HCT116 (cell line): ENCODE measurements at places on chromosomes 3 and 15. TPM values are rescaled to one million over a fixed set of nuclear protein-coding genes. Genes with fewer than 3 reads are reported as not detected.

DNA sequence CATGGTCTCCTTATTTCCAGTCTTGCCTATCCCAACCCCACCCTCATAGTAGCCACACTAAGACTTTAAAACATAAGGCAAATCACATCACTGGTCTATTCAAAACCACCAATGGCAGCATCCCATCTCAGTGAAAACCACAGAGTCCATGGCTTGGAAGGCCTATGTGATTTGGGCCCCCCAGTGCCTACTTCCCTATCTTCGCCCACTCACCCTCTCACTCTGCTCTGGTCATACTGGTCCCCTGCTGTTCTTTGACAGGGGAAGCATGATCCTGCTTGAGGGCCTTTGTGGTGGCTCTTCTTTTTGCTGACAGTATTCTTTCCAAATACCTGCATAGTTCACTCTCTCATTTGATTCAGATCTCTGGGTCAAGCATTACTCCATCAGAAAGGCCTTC lies 3.3 kb downstream of the GTF2A2 start:
- no peaks in the 10 kb centered on the region for H3K27me3 ChIP-seq
- no peak overlapping the region for H3K27ac ChIP-seq
- H3K4me3 ChIP-seq = no peak overlapping the region
- no peak for DNase-seq
- peaks cover 6% of the 10 kb centered on the region for H3K4me1 ChIP-seq

DNA sequence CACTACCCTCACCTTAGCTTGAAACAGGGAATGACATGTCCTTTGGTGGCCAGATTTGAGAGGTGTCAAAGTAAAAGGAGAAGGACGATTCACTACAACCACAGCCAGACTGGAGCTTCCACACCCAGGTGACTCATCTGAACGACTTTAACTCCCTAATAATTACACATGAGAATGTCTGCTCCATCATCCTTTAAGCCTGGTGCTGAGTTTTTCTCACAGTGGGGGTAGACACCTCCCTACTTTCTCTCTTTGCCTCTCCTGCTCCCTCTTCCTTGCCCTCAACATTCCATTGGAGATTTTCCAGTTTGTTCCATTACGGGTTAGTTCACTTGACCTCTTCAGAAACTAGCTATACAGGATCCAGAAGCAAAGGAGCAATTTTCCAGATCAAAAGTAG lies 154.3 kb upstream of the BHLHE40 start:
- H3K4me3 ChIP-seq = no peak overlapping the region
- no peak overlapping the region for H3K27ac ChIP-seq
- peak; percentile 13 for DNase-seq
- H3K27me3 ChIP-seq = no peaks in the 10 kb centered on the region

- H3K4me3 ChIP-seq = no peak overlapping the region
- no peak for DNase-seq
- H3K4me1 ChIP-seq = peaks cover 3% of the 10 kb centered on the region; the same call in 1 of the 2 replicates
- no peak overlapping the region for H3K27ac ChIP-seq
These were observed 11.1 kb downstream of the SLC6A6 start for GRCh38 chr3:14413381-14414071.

DNA sequence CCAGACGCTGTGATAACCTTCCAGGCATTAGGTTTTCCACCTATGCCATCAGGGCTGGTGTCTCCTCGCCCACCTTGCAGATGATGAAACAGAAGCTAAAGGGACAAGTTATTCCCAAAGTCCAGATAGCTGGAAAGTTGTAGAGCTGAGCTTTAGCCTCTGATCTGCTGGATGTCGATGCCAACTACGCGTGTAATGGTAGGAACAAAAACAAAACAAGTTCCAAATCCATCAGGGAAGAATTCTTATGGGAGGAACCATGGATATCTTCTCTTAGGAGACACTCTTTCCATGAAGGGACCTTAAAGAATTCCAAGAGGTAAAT lies 28.1 kb upstream of the RHO start:
- no peak overlapping the region for H3K27ac ChIP-seq
- H3K36me3 ChIP-seq = no peaks in the 10 kb centered on the region
- no peak for DNase-seq
- H3K4me1 ChIP-seq = peaks cover 11% of the 10 kb centered on the region

- no peak overlapping the region for H3K4me3 ChIP-seq
- no peaks in the 10 kb centered on the region for H3K36me3 ChIP-seq
- H3K27me3 ChIP-seq = peaks cover 46% of the 10 kb centered on the region
- no peaks in the 10 kb centered on the region for H3K4me1 ChIP-seq
These were observed 99.4 kb downstream of the ERC2 start for GRCh38 chr3:56368846-56369245.

DNA sequence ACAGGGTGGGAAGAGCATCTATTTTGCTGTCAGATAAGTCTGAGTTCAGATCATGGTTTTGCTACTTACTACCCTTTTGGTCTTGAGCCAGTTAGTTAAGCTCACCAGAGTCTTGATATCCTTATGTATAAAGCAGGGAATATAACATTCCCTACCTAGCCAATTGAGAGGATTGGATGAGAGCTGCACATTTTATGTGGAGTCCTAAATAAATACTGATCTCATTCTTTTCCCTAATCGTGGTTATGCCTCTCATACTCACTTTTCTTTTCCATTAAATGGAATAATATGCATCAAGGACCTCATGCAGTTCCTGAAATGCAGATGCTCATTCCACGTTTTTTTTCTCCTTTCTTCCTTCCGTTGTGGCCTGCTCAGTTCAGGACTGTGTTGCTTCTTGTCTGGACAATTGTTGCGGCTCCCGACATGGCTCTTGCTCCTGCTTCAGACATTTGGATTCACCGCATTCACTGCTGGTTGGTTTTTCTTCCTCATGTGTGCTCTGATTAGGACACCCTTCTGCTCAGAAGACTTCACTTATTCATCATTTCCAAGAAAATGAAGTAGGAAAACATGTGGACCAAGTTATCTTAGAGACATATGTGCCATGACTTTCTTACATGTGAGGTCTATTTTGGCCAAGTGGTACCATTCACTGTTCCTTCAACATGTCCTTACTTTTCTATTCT lies 90.2 kb downstream of the NFKBIZ start:
- H3K4me1 ChIP-seq = peaks cover 12% of the 10 kb centered on the region
- no peak overlapping the region for H3K27ac ChIP-seq
- DNase-seq = no peak
- no peaks in the 10 kb centered on the region for H3K27me3 ChIP-seq
- no peak overlapping the region for H3K4me3 ChIP-seq

DNA sequence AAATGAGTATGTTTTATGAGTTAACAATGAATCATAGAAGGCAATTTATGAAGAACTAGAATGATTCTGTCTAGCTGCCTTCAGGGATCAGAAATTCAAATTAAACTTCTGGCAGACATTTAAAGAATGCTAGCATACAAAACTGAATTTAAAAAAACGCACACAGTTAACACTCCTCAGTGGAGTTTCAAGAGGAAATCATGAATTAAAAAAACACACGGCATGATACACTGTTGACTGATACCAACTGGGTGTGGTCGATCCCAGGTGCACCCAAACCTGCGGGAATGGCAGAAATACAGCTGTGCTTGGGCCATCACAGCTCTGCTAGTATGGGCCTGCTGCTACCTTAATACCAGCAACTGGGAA lies 526.0 kb downstream of the FOXP1 start:
- H3K4me3 ChIP-seq = no peak overlapping the region
- H3K4me1 ChIP-seq = no peaks in the 10 kb centered on the region
- H3K36me3 ChIP-seq = no peaks in the 10 kb centered on the region
- no peaks in the 10 kb centered on the region for H3K27me3 ChIP-seq
- no peak overlapping the region for H3K27ac ChIP-seq

GRCh38 chr15:73375755-73376305 lies 7.1 kb upstream of the HCN4 start:
- no peak for DNase-seq
- H3K4me1 ChIP-seq = no peaks in the 10 kb centered on the region
- no peak overlapping the region for H3K27ac ChIP-seq

DNA sequence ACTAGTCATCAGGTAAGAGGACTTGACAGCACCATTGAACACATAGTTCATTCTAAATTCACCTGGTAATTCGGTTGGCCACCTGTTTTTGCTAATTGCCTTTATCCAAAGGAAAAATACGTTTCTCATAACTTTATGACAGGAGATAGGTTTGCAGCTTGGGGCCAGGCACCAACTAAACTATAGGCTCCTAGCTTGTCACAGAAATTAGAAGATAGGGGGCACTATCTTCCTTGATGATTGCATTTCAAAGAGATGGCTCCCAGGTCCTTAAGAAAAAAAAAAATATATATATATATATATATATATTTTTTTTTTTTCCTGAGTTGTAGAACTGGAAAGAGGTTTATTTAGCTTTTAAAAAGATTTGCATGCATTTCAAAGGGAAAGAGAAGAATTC lies 563.6 kb downstream of the NAALADL2 start:
- no peak for DNase-seq
- no peak overlapping the region for H3K4me3 ChIP-seq
- H3K27me3 ChIP-seq = no peaks in the 10 kb centered on the region
- no peaks in the 10 kb centered on the region for H3K36me3 ChIP-seq

GRCh38 chr3:63824309-63824708 lies 5.2 kb downstream of the C3orf49 start:
- DNase-seq = no peak
- H3K36me3 ChIP-seq = no peaks in the 10 kb centered on the region
- no peaks in the 10 kb centered on the region for H3K27me3 ChIP-seq

- no peak for DNase-seq
- no peak overlapping the region for H3K27ac ChIP-seq
- H3K36me3 ChIP-seq = no peaks in the 10 kb centered on the region
These were observed 164.5 kb downstream of the GAP43 start for GRCh38 chr3:115787818-115788217.

DNA sequence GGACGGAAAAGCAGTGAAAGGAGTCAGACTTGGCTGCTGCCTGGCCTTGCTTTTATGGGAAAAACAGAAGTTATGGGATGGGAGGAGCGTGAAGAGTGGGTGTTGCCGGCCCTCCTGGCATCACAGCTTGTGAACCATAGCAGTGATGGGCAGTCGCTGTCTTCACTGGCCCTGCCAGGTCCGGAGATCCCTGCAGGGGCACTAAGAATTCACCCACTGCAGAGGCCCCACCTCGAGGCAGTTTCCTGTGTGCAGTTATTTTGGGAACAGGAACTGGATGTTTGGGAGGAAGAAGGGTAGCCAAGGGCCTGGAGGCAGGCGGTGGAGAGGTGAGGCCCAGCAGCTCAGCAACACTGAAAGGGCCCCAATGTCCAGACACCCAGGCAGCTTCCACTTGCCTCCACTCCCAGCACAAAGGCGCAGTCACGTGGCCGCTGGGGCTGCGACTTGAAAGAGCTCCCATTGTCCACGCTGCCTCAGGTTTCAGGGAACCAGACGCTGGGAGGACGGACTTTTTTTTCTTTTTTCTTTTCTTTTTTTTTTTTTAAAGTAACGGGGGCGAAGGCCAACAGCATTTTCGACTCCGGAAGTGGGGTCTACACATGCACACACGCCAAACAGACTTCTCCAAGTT lies 255.6 kb downstream of the ZNF621 start:
- H3K4me3 ChIP-seq = no peak overlapping the region
- H3K27ac ChIP-seq = no peak overlapping the region
- peaks cover 39% of the 10 kb centered on the region for H3K27me3 ChIP-seq

DNA sequence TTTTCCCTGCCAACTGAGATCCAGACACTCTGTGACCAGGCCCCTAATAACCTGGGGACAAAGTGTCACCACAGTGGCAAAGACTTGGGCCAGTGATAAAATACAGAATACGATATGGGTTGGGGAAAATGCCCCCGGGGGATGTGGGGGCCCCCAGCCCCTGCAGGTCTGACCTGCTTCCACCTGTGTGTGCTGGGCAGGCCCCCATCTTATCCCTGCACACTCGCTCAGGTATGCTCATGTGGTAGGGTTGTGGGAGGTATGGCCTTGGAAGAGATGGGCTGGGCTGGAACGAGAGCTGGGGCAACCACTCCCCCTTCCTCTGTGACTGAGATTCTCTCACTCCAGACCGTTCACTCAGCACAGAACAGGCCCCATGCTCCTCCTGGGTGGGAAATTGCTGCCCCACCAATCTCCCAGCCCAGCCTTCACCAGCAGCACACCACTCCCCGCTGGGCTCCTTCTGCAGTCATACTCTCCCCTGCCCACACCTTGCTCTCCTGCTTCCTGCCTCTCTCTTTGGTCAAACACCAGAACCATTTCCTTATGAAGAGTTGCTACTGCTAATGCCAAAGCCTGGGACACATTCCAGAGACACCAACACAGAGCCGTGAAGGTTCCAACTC lies 9.6 kb upstream of the CPEB1 start:
- no peaks in the 10 kb centered on the region for H3K36me3 ChIP-seq
- H3K27me3 ChIP-seq = peaks cover 46% of the 10 kb centered on the region
- H3K4me1 ChIP-seq = no peaks in the 10 kb centered on the region

- no peak overlapping the region for H3K27ac ChIP-seq
- no peaks in the 10 kb centered on the region for H3K36me3 ChIP-seq
- no peak for DNase-seq
- no peak overlapping the region for H3K4me3 ChIP-seq
- H3K4me1 ChIP-seq = no peaks in the 10 kb centered on the region
These were observed 78.5 kb upstream of the CCNL1 start for GRCh38 chr3:157238457-157238856.

GRCh38 chr3:157059661-157060060 lies 100.3 kb downstream of the CCNL1 start:
- H3K36me3 ChIP-seq = no peaks in the 10 kb centered on the region
- no peak overlapping the region for H3K4me3 ChIP-seq

DNA sequence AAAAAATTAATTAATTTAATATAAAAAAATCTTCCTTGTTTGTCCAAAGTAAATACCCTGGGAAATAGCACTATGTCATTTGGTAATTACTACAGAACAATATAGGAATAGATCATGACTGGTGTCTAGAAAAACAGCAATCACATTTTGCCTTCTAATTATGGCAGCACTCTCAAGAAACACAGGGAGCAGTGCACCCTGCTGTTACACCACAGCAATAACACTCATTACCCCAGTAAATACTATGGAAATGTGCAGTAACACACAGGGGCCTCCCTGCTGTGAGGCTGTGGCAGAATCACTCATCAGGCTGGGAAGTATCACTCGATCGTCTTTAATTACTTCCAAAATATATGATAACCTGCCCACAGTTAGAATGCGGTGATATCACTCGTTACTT lies 646.0 kb downstream of the TUSC7 start:
- no peaks in the 10 kb centered on the region for H3K27me3 ChIP-seq
- no peaks in the 10 kb centered on the region for H3K4me1 ChIP-seq
- no peaks in the 10 kb centered on the region for H3K36me3 ChIP-seq
- H3K27ac ChIP-seq = no peak overlapping the region
- no peak overlapping the region for H3K4me3 ChIP-seq

- no peak overlapping the region for H3K27ac ChIP-seq
- H3K4me3 ChIP-seq = no peak overlapping the region
- H3K4me1 ChIP-seq = no peaks in the 10 kb centered on the region
These were observed 1.7 kb downstream of the CLDN11 start for GRCh38 chr3:170420307-170420821.

The ABHD17C gene
- 27.9 TPM for total RNA-seq

The ANXA2 gene
- 1,298 TPM for total RNA-seq

The TMEM45A gene
- 5.0 TPM for total RNA-seq

The WDR49 gene
- 0.34 TPM for total RNA-seq

The CSPG4 gene
- total RNA-seq = 18.1 TPM

The HMCES gene
- 78.9 TPM for total RNA-seq

The TTLL13 gene
- 1.0 TPM for total RNA-seq

The LNP1 gene
- 1.6 TPM for total RNA-seq

The ZNF660 gene
- total RNA-seq = not detected

The IL17RC gene
- 17.6 TPM for total RNA-seq
